Bladder microvascular endothelial cell (primary cell): ENCODE measurements at places on chromosomes 2 and 18. TPM values are rescaled to one million over a fixed set of nuclear protein-coding genes. Genes with fewer than 3 reads are reported as not detected.

Gene MGAT4A
- 23.8 and 25.7 TPM in 2 replicates for total RNA-seq

Gene CCL20
- 0.49 and 5.5 TPM in 2 replicates for total RNA-seq

Gene BOLL
- total RNA-seq, result not detected in 2 replicates

Gene CPSF3
- total RNA-seq, result 29.1 and 51.9 TPM in 2 replicates

Gene RNF25
- total RNA-seq, result 25.4 and 37.7 TPM in 2 replicates

Gene CACNB4
- under 0.01 and 0.38 TPM in 2 replicates for total RNA-seq

Gene SCN3A
- 0.32 and 10.2 TPM in 2 replicates for total RNA-seq

Gene COLEC11
- 0.16 and 0.57 TPM in 2 replicates for total RNA-seq

Gene MAP3K19
- not detected in 2 replicates for total RNA-seq

Gene GPR39
- total RNA-seq, result 0.31 TPM in 1 of 2 replicates, not detected in the other

Gene MYO5B
- total RNA-seq, result 0.31 and 1.1 TPM in 2 replicates

Gene TANC1
- total RNA-seq, result 46.1 and 123 TPM in 2 replicates

Gene MYCN
- total RNA-seq, result 5.0 and 6.2 TPM in 2 replicates

Gene OR6B2
- not detected in 2 replicates for total RNA-seq

Gene CD8B2
- total RNA-seq, result not detected in 2 replicates
